ENCODE measurements at places on chromosomes 12 and 14.

GRCh38 chr12:6362403-6362802 is 13.0 kb downstream of the SCNN1A start:
- no peak for DNase-seq

DNA sequence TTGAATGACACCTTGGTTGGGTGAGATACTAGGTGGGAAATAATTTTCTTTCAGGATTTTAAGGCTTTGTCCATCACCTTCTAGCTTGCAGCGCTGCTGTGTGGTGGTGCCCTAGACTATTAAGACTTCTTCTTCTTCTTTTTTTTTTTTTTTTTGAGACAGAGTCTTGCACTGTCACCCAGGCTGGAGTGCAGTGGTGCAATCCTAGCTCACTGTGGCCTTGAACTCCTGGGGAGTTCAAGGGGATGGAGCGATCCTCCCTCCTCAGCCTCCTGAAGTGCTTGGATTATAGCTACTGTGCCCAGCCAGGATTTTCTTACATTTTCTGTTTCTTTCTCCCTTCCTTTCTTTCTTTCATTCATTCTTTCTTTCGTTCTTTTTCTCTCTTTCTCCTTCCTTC is 10.3 kb upstream of the MTA1 start:
- DNase-seq: no peak

DNA sequence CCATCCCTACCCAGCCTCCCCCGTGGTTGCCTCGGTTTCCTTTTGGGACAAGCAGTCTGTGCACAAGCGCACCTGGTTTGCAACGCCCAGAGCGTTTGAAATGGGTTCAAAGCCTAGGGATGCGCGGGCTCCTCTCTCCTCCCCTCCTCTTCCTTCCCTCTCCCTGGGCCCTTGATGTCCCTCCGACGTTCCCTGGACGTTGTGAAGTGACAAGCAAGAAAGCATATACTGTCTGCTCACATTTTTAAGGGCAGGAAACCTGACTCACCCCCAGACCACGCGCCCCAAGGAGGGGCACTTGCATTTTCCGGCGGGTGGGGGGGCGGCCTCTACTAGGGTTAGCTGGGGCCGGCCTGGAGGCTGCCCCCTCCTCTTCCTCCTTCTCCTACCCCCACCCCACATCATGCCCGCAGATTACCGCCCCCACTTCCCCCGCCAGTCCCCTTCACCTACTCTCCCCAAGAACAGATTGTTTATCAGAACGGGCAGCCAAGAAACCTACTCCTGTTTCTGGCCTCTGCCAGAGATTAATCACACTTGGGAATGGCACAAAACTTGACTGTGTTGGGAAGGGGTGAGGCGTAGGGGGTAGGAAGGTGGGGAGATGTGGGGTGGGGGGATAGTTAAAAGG is 9.5 kb upstream of the IRF2BPL start:
- DNase-seq: no peak

DNA sequence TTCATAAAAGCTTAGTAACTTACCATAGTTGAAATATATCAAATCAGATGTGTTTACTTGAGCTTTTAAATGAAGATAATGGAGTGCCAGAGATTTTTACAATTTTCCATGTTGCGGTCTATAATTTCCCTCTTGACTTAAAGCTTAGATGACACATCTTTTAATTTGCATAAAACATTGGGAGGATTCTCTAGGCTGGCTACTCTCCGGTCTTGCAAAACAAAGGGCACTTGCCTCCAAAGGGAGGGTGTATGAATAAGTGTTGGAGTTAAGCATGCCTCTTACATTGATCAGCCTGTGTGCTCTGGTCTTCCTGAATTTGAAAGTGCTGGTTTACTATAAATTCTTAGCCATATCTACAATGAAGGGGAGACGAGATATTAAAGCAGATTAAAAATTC is 336.4 kb upstream of the NAV3 start:
- no peak for DNase-seq

DNA sequence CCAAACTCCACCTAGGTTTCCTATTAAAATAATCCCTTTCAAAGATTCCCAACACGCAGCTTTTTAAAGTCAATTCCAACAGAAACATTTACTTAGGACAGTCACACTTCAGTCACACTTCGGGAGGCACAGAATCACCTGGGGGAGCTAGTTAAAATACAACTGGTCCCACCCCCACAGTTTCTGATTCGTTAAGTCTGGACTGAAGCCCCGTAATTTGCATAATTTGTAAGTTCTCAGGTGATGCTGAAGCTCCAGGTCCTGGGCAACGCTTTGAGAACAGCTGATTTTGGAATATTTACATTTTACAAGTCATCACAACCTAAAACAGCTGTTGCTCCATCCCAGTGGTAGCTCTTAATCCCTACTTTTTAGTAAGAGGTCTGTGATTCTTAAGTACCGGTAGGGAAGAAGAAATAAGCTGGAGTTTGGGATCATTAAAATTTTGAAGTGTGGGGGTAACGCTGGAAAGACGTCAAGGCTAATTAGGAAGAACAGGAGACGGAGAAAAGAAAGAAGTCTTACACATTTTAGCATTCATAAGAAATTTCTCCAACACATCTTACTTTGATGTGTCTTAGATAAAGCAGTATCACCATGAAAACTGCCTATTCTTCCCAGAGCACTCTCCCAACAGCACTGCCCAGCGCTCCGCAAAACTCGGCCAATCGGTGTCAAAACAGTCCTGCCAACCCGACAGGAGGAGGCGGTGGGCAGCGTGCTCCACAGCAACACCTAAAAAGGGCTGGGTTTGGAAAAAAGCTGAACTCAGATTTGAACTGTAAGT is 1.1 kb downstream of the IPO8 start:
- DNase-seq: no peak

DNA sequence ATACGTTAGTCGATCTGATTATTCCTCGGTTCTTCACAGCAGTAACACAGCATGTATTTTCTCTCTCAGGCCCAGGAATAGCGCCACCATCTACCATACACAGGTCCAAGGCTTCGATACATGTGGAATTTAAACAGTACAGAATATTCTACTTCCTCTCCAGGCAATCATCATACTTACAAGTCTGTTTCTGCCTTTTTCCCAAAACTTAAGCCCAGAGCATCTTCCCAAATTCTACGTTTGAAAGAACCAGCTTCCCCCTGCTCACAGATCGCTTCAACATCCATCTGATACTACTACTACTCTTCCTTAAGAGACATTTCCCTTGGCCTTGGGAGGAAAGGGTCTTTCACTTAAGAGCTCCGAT is 626 bp downstream of the TXNDC16 start:
- DNase-seq: no peak

DNA sequence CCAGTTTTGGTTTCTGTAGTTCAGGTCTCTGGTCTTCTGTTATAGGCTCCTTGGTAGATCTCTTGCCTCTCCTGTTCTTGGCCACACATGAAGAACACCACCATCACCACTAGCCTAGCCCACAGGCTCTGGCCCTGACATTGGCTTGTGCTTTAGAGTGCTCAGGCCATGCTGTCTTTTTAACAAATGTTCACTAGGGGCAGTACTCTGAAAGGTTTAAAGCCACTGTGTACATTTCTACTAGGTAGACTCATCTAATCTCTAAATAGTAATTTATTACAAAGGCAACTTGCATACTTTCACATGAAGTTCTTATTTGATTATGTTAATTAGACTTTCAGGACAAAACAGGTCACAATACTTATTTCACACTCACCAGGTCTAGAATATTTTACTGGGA is 38.3 kb downstream of the PDE6H start:
- DNase-seq: no peak

DNA sequence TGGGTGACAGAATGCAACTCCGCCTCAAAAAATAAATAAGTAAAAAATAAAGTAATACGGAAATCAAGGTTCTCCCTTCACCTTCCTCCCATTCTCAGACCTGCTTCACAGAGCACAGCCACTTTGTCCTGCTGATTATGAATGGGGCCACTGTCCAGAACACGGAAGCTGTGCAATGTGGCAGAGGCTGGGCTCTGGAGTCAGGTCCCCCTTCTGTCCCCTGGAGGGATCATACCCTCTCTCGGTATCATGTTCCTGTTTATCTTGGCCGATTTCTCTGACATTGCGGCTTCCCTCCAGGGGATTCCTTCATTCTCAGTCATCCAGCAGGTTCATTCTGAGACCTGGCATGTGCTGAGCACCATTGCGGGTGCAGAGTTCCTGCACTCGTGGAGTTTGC is 11.3 kb downstream of the PPP2R5C start:
- DNase-seq: no peak

DNA sequence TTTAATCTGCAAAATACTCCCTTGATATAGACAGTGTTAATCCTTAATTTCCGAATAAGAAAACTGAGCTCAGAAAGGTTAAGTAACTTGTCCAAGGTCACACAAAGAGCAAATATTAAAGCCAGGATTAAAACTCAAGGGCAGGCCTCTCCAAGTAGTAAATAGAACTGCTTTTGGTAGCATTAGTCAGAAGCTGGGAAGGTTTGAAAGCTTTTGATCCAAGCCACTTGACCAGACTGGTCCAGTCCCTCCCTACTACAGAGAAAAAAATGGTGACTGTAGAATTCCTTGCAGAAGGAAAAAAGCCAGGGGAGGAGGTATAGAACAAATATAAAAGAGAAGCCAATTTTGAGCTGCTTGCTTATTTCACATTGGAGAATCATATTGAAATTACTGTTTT is 111.5 kb downstream of the NT5DC3 start:
- no peak for DNase-seq

- DNase-seq: no peak
Measured at GRCh38 chr12:127595506-127595905, 671.5 kb upstream of the TMEM132C start.

All from chondrocyte (in vitro differentiated cells).